Cortex of kidney (tissue), 1 donor: ENCODE measurements at places on chromosomes 1 and 21.

DNA sequence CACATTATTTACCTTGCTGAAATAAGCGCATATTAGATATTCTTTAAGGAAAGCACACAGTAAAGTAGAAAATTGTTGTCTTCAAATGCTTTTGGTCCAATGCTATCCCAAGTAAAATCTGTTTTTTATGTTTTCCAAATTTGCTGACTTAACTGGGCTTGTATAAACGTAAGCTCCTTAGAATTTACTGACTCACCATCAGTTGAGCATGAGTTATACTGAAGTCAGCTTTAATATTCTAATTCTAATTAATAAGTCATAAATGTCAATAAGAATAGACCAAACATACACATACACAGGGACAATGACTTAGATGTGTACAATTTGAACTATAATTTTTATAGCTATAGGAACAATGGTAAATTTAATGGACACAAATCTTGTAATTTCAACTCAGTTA lies 319.2 kb downstream of the TPR start:
- no peak for DNase-seq

DNA sequence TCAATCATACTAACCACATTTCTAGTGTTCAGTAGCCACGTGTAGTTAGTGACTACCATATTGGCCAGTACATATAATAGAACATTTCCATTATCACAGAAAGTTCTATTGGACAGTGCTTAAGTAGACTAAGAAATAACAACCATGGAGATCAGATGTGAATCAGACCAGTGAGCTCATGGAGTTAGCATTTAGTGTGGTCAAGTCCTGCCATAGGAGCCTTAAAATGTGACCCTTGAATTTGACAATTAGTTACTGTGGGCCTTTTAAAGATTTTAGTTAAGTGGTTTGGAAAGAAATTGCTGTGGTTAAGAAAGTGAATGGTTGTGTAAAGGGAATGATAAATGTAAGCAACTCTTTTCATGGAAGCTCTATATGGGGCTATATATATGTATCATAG lies 123.4 kb downstream of the POU2F1 start:
- DNase-seq, result no peak

GRCh38 chr1:54476530-54477109 lies 70.4 kb upstream of the SSBP3 start:
- no peak for DNase-seq

DNA sequence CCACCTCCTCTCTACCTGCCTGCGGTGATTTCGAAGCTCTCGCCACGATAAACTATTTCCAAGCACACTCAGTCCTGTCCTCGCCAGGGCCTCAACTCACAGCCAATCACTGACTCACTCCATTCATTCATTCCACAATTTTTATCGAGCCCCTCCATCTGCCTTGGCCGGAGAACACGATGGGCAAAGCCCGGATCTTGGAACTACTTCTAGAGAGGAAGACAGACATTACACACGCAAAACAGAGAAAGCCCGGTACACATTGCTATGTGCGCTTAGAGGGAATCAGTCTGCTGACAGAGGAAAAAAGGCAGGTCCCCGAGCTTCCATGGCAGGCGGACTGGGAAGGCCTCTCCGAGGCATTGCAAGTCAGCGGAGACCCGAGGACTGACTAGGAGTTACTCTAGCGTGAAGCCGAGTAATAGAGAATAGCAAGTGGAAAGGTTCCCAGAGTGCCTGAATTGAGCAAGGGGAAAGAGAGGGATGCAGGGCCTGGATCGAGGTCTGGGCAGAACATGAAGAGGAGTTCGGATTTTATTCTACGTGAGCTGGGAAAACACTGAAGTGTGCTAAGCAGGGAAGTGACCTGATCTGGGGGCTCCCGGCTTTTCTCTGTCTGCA lies 54.2 kb upstream of the DNAJC6 start:
- no peak for DNase-seq

- no peak for DNase-seq
These were observed 57.1 kb downstream of the TNFSF18 start for GRCh38 chr1:172993640-172994039.

GRCh38 chr1:222339376-222339947 lies 208.4 kb downstream of the HHIPL2 start:
- DNase-seq, result no peak

- no peak for DNase-seq
These were observed 154.6 kb downstream of the PLPPR5 start for GRCh38 chr1:98849969-98850636.

GRCh38 chr1:91806769-91807700 lies 78.9 kb downstream of the TGFBR3 start:
- DNase-seq, result no peak

DNA sequence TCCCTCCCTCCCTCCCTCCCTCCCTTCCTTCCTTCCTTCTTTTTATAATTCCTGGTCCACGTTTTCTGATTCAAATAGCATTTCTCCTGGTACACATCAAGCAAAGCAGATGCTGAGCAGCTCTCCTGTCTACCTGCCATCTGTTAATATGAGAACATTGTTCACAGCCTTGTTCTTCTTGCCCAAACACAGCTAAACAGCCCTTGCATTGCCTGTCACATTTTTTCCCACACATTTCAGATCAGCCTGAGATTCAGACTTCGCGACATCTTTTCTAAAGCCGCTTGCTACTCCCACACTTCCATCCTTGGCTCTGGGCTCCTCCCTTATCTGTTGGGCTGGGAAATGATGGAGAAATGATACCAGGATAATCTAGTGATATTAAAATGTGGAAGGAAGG lies 200.5 kb downstream of the PCP4 start:
- DNase-seq, result no peak

GRCh38 chr1:113812661-113813135 lies 422 bp upstream of the RSBN1 start:
- no peak for DNase-seq

DNA sequence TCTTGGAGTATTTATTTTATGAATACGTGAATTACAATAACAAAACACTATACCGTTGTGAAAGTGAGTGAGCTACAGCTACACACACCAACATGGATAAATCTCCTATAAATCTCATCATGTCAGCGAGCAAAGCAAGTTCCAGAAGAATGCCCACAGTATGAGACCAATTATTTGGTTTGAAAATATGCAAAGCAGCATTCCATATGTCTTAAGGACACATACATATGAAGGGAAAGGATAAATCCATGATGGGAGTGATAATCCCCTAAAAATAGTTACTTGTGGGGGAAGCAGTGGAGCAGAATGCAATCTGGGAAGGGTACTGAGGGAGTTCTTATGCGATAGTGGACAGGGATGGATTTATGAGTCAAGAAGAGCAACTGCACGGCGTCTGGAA lies 261.3 kb downstream of the DISC1 start:
- no peak for DNase-seq

GRCh38 chr1:31535561-31535960 lies 40.8 kb upstream of the TINAGL1 start:
- no peak for DNase-seq

DNA sequence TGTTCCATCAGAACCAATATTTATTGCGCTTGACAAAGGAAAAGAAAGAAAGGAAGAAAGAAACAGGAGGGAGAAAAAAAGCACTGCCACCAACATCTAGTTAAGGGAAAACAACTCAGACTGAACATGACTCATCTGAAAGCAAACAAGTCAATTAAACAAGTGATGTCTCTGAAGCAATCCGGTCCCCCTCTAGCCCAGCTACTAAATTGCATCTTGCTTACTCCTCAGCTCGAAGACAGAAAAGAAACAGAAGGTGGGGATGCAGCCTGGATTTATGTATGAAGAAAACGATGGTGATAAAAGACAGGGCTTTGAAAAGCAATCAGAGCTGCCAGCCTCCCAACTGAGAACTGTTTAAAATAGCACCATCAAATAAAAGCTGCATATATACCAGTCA lies 188.2 kb downstream of the OMA1 start:
- no peak for DNase-seq

- DNase-seq, result no peak
These were observed 53.5 kb downstream of the CHD5 start for GRCh38 chr1:6126521-6127067.

DNA sequence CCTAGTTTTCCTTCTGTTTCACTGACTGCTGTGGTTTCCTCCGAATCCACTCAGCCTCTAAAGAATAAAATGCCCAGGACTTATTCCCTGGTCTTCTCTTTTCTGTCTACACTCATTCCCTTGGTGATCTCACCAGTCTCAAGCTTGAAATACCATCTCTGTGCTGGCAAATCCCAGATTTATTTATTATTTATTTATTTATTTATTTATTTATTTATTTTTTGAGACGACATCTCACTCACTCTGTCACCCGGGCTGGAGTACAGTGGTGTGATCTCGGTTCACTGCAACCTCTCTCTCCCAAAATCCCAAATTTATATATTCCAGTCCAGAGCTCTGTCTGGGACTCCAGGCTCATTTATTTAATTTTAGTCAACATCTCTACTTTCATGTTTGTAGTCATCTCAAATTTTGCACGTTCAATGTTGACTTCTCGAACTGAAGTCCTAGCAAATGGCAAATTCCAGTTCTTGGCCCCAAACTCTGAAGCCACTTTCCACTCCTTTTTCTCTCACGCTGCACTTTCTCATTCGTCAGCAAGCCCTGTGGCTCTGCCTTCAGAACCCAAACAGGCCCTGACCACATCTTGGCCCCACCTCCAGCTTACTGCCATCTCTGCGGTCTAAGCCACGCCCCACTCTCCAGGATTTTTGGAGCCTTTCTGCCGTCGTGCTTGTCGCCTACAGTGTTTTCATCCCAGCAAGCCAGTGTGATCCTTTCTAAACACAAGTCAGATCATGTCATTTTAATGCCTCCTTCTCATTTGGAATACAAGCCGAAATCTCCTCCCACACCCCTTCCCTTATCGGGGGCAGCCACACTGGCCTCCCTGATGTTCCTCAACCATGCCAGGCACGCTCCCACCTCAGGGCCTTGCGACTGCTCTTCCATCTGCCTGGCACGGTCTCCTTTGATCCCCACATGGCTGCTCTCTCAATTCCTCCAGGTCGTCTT lies 14.2 kb upstream of the TENT5B start:
- DNase-seq, result no peak

DNA sequence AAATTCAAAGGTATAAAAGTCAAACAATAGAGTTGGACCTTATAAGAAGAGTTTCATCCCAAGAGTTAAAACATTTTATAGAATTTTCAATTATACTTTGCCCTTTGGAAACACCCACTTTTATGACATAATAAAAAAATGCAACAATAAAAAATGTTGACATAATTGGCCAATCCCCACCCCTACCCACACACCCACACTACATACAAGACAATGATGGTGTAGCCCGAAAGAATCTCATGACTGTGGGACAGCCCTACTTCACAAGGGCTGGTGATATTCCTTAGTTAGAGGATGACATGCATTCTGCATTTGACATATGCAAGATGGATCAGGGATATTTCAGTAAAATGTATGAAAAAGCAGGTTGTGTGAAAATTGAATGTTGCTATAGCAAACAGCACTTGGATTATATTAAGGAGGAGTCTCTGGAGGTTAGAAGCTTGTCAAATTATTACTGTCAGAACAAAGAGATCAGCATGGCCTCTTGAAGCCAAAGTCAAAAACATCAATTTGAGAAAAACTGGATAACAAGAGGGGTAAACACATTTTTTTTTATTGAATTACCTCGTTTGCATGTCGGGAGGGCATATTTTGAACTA lies 133.0 kb upstream of the SAMSN1 start:
- no peak for DNase-seq

- DNase-seq, result no peak
These were observed 61.1 kb upstream of the ACOT11 start for GRCh38 chr1:54486907-54487306.

- DNase-seq, result no peak
These were observed 16.2 kb upstream of the GPR157 start for GRCh38 chr1:9145021-9145668.

DNA sequence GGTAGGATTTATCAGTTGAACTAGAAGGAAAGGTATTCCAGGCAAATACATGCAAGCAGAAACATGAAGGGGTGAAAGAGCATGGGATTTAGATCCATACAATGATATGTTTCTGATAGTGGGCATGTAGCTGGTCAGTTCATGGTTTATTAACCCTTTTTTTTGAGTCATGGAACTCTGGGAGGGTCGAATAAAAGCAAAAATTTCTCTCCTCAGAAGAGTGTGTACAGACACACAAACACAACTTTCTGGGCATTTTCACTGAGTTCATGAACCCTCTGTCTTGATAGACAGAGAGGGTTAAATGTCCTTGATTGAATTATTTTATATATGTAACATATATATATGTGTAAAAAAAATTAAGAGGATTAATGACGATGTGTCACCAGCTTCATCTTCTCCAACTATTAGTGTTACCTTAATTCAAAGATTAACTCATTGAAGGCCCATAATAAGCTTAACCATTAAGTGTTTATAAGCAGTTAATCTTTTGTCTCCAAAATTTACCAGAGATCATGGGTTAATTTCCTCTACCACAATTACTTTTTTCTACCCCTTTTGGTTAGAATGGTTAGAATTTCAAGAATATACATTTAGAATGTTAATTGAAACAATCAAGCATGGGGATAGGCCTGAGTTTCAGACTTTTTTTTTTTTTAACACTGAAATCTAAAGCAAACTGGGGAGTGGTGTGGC lies 4.6 kb downstream of the JUN start:
- DNase-seq, result no peak

DNA sequence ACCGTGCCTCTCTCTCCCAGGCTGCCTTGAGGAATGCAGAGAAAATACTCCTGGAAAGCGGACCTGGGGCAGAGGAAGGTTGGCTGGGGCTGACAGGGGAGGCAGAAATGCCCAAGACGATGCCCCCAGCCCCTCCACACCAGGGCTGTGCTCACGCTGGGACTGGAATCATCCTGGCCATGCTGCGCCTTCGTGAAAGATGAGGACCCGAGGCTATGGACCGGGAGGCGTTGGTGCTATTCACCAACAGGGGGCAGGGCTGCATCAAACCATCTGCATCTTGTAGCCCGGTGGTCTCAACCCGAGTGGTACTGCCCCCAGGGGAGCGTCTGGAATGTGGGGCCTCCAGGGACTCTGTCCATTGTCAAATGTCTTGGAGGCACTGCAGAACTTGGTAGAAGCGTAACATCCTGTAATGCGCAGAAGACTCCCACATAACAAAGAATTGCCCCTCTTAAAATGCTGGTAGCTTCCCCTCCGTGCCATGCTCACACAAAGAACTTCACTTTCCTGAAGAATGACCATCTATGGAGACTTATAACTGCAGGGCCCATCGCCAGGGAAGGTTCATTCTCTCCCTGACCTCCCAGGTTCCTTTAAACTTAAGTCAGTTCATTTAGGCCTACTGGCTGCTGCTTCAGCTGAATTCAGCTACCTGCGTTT lies 251.2 kb downstream of the RRAGC start:
- no peak for DNase-seq

- DNase-seq, result no peak
These were observed 5.8 kb upstream of the KCNJ15 start for GRCh38 chr21:38250991-38251418.

DNA sequence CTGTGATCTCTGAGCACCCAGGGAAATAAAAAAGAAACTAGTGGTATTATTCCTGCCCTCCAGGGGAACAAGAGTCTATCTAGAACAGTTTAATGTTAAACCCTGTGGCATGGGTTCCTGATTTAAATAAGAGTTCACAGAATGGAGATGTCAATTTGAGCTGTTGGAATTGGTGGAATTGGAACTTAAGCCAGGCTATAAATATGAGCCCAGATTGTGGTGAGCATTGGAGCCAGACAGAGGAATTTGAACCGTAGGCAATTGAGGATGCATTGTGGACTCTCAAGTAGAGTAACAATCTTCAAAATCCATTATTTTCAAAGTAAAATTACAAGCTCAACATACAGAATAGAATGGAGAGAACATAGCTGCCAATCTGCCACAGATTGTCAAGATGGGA lies 98.2 kb downstream of the NEK7 start:
- DNase-seq, result no peak
